ENCODE measurements at places on chromosomes 13 and 19.
A peak's percentile ranks its signal among the peaks of the same experiment; 100 is the strongest.

DNA sequence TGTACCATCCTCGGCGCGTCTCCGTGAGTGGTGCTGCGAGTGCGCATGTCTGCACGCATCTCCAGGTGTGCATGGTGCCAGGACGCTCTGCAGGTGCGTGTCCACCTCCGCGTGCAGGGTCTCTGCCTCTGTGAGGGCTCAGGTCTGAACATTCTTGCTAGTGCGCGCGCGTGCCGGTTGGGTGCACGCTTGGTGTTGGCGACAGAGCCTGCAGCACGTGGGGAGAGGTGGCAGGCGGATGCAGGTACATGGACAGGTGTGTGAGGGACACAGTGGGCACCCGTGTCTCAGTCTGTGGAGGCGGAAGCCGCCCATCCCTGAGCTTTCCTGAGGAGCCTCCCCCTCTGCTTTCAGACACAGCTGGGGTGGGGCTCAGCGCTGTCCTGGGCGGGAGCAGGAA is 4.9 kb upstream of the OR10H2 start:
- no peak for DNase-seq

- DNase-seq = no peak
These were observed 7.9 kb downstream of the INTS6 start for GRCh38 chr13:51444922-51445321.

GRCh38 chr13:84651288-84651687 is 769.0 kb upstream of the SLITRK1 start:
- no peak for DNase-seq

GRCh38 chr13:77298426-77298825 is 28.5 kb downstream of the MYCBP2 start:
- DNase-seq = no peak

DNA sequence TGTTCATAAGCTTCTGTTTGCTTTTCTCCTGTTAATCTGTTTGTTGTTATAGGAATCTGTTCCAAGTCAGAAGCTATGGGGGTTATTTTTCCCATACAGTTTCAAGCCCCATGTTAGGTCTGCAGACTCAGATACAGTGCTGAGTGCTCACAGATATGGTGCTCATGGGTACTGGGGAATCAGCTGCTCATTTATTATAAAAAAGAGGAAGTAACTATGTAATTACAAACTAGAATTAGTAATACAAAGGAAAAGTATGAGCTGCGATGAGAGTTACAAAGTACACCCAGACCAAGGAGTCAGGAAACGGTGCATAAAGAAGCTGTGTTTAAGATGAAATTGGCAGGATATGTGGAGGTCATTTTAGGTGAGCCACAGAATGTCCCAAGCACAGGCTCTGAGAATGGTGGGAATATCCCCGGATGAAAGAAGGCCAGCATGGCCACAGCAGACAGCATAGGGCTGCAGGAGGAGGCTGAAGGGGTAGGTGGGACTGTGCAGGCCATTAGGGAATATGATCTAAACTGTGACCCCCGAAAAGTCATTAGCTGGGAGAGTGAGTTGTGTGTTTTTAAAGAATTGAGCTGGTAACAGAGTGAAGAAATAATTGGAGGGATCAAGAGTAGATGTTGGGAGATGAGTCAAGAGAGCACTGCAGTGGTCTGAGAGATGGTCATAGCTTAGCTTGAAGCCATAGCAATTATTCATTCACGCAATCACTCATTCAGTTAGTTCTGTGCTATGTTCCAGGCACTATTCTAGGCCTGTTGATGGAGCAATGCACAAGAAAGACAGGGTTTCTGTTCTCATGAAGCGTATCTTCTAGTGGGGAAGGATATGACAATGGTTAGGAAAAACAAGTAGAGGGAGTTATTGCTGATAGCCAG is 177.4 kb upstream of the UBL3 start:
- DNase-seq = no peak

- DNase-seq = no peak
These were observed at the start of gene CHST8 for GRCh38 chr19:33621811-33622504. TSS of gene CHST8 (plus strand) at chr19:33621953. CDS start at chr19:33689262, 67,309 bp downstream.

DNA sequence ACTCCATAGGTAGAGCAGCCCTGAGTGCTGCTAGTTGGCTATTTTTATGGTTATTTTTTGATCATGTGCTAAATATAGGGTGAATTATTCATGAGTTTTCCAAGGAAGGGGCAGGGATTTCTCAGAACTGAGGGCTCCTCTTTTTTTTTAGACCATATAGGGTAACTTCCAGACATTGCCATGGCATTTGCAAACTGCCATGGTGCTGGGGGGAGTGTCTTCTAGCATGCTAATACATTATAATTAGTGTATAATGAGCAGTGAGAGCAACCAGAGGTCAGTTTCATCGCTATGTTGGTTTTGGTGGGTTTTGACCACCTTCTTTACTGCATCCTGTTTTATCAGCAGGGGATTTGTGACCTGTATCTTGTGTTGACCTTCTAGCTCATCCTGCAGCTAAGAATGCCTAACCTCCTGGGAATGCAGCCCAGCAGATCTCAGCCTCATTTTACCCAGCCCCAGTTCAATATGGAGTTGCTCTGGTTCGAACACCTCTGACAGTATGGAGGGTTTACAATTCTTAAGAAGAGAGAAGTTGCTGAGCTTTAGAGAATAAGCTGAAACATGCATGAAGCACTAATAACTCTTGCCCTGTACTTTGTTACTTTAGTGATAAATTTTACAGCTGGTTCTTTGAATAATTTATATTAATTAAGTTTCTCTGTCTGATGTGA is 31.7 kb downstream of the CEACAM1 start:
- no peak for DNase-seq

DNA sequence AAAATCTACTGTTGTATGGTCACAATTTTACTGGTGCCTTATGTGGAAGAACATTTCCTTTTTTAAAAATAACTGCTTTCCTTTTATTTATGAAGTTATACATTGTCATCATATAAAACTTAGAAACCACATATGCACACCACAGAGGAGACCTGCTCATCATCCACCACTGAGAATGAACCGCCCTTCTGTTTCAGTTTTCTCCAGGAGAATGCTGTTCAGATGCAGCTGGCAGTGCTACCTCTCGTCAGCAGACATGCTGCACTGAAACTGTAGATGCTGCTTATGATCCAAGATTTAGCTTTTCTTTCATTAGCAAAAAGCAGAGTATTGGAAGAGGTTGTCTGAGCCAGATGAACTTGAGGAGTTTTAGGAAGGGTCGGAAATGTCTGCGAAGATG is 10.1 kb downstream of the SLC25A15 start:
- no peak for DNase-seq

- DNase-seq = no peak
These were observed 8.0 kb downstream of the CYP4F22 start for GRCh38 chr19:15516363-15516762.

- no peak for DNase-seq
These were observed 99.3 kb downstream of the DOCK9 start for GRCh38 chr13:98878486-98879126.

GRCh38 chr19:33437821-33438671 is 64.5 kb downstream of the CEBPG start:
- DNase-seq = no peak

- DNase-seq = no peak
These were observed 175.1 kb downstream of the ITGBL1 start for GRCh38 chr13:101627556-101627943.

DNA sequence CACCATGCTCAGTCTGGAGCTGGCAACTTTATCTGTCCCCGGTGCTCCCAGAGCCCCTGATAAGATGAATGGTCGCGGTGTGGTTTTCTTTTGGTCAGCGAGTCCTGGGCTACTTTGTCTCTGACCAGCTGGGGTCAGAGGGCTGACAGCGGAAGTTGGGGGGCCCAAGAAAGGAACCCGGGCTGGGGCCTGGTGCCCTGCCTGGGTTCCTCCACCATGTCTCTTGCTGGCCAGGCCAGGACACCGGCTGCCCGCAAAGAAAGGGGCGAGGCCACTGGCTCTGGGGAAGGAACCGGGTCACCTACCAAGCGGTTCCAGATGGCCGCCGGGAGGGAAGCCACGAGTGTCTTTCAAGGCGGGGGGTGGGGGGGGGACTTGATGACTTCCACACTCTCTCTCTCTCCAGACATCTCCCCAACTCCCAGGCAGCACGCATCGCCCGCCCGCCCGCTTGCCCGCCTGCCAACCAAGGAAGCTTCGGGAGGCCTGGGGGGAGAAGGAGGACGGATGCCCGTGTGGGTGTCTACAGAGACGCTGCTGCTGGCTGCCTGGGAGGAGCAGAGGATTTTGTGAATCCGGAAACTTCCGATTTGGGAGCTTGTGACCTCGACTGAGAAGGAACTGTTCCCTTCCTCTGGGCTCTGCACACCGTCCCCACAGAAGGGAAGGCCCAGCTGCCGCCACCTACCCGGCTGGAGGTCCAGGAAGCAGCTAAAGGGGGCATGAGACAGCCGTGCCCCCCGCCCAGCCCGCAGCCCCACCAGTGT is 1.1 kb downstream of the PIP5K1C start:
- no peak for DNase-seq

DNA sequence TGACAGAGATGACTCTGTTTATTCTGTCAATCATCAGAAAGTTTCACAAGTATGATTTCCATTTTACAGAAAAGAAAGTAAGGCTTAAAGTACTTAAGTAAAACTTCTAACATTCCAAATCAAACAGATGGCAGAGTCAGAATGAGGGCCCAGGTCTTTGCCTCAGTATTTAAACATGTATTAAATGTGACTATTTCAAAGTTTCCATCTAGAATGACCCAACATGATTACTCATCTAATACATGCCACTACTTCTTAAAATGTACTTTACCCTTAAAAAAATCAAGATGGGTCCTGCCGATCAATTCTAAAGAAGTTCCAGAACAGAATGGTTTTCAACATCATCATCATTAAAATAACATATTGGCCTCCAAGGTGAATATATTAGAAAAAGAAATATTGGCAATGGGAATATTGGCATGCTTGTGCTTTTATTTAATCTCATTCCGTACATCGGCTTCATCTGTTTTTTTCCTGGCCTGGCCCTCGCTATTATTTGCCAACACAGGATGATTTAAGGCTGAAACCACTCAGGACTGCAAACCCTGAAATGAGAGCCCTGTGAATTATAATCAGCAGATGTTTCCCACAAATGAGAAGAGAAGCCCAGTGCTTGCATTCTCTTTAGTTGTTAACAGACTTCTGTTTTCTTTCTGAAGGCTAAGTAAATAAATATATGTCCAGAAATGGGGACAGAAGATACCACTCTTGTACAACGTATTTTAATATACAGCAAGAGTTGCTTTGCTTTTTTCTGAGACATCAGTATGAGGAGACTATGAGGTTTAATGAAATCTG is 340.0 kb downstream of the DNAJC15 start:
- no peak for DNase-seq

GRCh38 chr13:43564952-43565351 is 221.8 kb downstream of the ENOX1 start:
- DNase-seq = no peak

DNA sequence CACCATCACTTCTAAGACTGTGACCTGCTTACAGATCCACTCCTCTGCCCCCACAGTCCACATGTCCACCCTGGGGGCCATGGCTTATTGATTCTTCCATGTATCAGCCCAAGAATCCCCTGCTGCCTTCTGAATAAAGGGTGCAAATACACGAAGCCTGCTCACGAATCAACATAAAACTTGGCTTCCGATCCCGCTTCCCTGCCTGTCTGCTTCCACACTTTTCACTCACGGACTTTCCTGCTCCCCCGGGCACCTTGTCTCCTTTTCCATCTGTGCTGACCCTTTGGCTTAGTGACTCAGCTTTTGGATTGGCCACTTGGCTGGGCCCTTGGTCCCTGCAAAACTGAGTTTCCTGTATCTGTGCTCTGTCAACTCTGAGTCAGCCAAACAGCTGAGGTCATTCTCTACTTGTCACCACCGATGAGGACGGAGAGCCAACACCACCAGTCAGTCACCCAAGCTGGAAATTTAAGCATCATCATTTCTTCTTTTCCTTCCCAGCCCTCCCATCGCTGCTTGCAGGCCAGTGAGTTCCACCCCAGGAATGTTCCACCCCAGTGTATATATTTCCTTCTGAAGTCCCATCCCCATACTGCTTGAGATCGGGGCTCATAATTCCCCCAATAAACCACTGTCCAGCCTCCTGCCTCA is 11.4 kb upstream of the USP12 start:
- no peak for DNase-seq

- no peak for DNase-seq
These were observed 7.7 kb downstream of the EPS15L1 start for GRCh38 chr19:16463991-16464575.

GRCh38 chr13:43799191-43799590 is 12.4 kb upstream of the ENOX1 start:
- DNase-seq = no peak

- no peak for DNase-seq
These were observed 521 bp upstream of the SHISA2 start for GRCh38 chr13:26052337-26052736.

- no peak for DNase-seq
These were observed 125.2 kb upstream of the SPACA7 start for GRCh38 chr13:112250788-112251445.

GRCh38 chr19:34120846-34121639 is 51.3 kb upstream of the LSM14A start:
- peak; percentile 28 for DNase-seq

GRCh38 chr19:34461375-34462100 is 20.0 kb upstream of the WTIP start:
- no peak for DNase-seq

DNA sequence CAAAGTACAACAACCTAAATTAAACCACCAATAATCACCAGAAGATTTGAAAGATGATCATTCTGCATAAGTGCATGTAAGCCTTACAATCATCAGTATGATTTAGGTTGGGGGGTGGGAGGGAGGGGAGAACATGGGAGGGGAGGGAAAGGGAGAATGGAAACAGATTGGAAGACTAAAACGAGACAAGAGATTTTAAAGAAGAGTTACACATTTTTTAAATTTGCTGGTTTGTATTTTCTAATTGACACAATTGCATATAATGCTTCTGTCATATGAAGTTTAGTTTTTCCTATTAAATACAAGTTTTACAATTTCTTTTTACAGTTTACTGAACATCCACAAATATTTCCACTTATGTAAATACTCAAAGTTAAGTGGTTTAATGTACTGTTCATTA is 2118.9 kb downstream of the PCDH9 start:
- no peak for DNase-seq

- DNase-seq = no peak
These were observed 9.6 kb downstream of the SH3GL1 start for GRCh38 chr19:4390567-4391305.

DNA sequence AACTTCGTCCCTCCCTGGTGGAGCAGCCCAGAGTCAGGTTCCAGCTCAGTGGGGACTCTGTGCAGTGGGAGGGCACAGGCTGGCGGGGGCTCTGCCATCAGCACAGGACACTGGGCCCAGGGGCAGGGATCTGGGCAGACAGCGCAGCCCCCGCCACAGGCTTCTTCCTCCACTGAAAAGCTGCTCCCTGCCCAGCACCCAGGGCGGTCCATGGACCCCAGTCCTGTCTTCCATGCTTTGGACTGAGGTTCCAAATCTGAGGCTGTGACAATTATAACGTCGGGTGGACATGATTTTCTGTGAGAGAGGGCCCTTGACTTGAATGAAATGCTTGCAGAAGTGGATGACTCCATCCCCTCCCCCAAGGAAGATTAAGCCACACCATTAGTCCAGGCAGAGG is 21.2 kb upstream of the NCCRP1 start:
- DNase-seq = no peak
